ENCODE measurements at places on chromosomes 4 and X.

GRCh38 chr4:186902361-186902760, 178.7 kb upstream of the FAT1 start:
- no peak for DNase-seq

DNA sequence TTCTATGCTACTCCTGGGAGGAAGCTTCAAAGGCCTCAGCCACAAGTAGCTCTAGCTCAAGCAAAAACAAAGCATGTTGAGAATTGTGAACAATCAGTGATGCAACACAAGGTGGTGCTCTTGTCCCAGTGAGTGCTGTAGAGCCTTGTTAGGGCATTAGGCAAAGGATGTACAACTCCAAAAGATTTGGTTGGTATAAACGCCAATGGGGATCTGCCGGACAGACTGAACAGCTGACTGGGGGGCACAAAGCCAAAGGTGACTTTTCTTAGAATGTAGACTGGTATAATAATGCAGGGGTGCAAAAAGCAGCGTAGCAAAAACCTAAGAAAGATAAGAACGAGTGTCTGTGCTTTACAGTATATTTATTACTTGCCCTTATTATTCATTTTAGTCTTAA, 62.6 kb upstream of the ALB start:
- no peak for DNase-seq

- no peak for DNase-seq
These were observed 41.9 kb downstream of the ARHGEF38 start for GRCh38 chr4:105594099-105595010.

GRCh38 chr4:20684852-20685763, 15.2 kb upstream of the PACRGL start:
- DNase-seq: no peak

- DNase-seq: no peak
These were observed 118.0 kb upstream of the PPARGC1A start for GRCh38 chr4:24007860-24008261.
